ENCODE measurements at places on chromosomes 2 and 18. TPM values are rescaled to one million over a fixed set of nuclear protein-coding genes. Genes with fewer than 3 reads are reported as not detected.

Gene EVX2
- total RNA-seq = not detected

Gene SFT2D3
- 6.0 TPM for total RNA-seq

Gene RFX8
- total RNA-seq = 9.0 TPM

Gene RAB27B
- total RNA-seq = 27.6 TPM

Gene LDLRAD4
- total RNA-seq = 3.1 TPM

All from articular chondrocyte of knee joint (primary cell).